Activated CD8-positive, alpha-beta memory T cell treated with anti-CD3 and anti-CD28 coated beads, Interleukin-2, amount 50 U/mL, for 4 hours (primary cell): ENCODE measurements at places on chromosomes 11 and 22.

GRCh38 chr22:26086359-26086758 lies 82.9 kb upstream of the SEZ6L start:
- no peak for DNase-seq

- DNase-seq, result no peak
Observed at GRCh38 chr11:62309991-62310390, 11.1 kb upstream of the SCGB1D4 start.

DNA sequence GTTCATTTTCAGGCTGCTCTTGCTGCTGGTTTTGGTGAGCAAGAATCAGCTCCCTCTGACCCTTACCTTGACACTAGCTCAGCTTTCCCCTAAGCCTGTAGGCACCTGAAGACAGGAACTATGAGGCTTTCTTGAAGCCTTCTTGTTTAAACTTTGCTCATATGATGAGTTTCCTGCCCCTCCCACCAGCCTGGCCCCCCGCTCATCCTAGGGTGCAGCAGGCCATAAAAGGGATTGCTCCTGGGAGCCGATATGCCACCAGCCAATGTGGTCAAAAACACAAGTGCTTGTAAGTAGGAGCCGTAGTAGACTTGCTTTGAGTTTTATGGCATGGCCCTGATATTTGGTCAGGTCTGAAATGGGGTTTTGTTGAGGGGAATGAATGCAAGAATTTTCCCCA lies 164.7 kb downstream of the DSCAML1 start:
- no peak for DNase-seq

DNA sequence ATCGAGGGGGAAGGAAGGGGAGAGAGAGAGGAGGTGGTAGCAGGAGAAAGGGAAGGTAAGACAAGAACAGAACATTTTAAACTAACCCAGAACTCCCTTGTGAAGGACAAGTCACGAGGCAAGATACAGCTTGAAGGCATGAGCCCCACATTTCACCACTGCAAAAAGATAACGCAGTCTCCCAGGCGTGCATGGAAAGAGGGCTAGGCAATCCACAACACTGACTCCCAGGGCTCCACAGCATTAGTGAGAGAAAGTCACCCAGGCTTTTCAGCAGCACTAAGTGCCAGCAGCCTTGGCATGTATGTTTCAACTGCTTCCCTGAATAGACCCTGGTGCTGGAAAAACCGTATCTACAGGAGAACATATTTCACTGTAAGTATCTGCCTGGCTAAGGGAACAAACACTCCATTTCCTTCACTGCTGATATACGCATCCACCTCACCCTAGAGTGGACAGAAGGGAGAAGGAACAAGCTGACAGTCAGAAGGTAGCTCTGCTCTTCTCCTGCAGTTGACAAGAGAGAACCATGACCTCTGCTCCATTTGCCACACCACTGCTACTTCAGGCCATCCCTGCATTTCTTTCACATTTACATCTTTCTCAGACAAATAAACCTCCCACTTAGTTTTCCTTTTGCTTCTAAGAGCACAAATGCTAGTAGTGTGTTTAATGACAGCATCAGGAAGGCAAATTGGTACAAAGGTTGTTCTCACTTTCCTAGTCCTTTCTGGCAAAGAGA lies 87.9 kb downstream of the AMBRA1 start:
- no peak for DNase-seq

DNA sequence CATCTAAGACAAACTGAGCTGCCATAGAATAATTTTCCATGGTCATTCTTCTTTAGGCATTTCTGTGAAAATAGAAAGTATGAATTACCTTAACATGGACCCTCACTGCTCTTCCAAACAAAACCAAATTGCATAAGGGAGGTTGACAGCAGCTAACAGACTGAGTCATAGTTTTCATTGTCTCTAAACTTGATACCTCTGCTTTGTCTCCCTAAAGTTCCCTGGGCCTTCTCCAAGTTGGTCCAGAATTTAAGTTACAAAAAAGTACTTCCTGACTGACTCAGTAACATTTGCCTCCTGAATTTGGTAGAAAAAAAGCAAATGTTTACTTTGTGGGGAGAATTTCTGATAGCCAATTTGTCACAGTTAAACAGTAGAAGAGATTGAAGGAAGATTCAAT lies 3.0 kb downstream of the OR8D1 start:
- DNase-seq, result no peak

DNA sequence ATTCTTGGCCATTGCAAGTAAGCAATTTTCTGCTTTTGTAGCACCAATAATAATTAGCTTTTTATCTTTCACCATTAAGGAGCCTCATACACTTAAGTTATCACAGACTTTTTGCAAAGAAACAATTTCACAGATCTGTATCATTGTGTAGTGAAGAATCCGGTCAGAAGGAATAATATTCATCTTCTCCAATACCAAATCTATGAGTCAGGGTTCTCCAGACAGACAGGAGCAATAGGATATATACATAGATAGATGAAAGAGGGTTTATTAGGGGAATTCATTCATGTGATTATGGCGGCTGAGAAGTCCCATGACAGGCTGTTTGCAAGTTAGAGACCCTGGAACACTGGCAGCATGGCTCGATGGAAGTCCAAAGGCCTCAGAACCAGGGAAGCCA lies 82.9 kb upstream of the UBASH3B start:
- DNase-seq, result no peak

DNA sequence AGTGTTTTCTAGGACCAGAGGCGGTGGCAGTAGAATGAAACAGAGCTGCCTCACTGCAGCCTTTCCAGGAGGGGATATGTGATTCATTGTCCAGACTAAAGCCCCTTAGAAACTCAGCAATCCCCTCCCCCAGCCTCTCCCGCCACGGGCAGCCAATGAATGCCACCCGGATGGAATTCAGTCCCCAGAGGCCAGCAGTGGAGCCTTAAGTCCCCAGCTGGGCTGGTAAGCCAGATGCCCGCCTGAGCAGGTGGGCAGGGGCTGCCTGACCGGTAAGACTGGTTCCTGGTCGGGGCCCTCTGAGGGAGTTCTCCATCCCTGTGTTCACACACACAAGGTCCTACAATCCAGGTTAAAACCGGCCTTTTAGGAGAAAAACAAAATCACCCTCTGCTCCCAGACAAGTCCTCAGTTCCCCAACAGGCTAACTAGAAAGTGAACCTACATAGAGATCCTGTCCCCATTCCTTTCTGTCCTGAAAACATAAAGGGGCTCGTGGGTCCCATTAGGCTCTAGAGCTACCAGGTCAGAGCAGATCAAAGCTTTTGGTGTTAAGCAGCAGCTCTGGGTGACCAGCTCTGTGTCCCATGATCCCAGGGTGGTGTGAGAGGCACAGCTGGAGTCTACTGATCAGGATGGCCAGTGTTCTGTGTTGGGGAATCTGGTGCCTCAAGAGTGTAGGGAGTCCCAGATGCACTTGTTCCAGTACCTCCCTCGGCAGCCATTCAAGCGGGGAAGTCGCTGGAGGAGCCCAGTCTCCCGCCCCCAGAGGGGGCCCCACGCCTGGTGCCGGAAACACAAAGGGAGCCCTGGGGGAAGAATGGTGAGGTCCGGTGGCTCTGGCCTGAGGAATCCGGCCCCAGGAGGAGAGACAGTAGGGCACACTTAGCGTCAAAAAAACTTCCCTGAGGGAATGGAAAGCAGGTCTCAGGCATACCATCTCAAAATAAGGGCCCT lies 2.6 kb downstream of the PATZ1 start:
- no peak for DNase-seq

GRCh38 chr11:14891143-14892035 lies 642 bp downstream of the CYP2R1 start:
- DNase-seq, result peak; percentile 87

GRCh38 chr11:91305402-91305801 lies 919.2 kb upstream of the FAT3 start:
- no peak for DNase-seq

GRCh38 chr11:27387362-27387761 lies 24.3 kb upstream of the CCDC34 start:
- no peak for DNase-seq

- no peak for DNase-seq
Observed at GRCh38 chr22:27982106-27982505, 63.0 kb upstream of the PITPNB start.

GRCh38 chr11:16613512-16614381 lies 124.7 kb upstream of the C11orf58 start:
- peak; percentile 53 for DNase-seq
